ENCODE measurements at places on chromosomes 3 and 15.

DNA sequence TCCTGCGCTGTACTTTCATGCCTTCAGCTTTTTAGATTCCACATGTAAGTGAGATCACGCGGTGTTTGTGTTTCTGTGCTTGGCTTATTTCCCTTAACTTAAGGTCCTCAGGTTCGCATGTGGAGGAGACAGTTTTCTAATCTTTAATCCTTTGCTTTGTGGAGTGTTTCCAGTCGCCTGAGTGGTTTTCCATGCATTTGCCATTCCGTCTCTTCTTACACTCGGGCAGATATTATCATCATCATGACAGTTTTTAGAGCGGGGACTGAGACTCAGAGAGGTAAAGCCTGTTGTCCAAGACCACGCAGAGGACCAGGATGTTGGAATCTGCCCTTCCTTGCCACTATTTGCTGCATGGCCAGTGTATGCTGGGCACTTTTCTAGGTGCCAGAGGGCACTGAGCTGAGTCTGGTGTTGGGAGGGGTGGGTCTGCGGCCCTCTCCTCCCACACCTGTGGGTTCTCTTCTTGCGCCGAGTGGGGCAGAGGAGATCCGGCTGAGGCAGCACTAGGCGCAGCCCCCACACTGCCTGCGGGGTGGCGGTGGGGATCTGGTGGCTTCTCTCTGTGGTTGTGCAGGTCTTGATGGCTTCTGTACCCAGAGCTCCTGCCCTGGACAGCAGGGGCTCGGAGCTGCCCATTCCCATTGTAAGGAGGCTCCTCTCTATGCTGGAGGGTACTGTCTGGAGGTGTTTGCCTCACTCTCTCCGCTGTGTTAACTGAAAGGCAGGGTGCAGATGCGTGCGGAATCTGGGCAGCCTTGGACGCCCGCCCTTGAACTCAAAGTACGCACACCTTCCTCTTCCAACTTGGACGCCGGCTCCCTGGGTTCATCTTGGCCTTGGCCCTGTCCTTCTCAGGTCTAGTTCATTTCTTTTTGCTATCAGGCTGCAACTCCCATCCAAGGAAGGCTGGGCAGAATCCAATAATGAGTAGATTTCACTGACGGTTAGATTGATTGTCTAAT, 156.0 kb upstream of the RGMA start:
- DNase-seq: no peak

DNA sequence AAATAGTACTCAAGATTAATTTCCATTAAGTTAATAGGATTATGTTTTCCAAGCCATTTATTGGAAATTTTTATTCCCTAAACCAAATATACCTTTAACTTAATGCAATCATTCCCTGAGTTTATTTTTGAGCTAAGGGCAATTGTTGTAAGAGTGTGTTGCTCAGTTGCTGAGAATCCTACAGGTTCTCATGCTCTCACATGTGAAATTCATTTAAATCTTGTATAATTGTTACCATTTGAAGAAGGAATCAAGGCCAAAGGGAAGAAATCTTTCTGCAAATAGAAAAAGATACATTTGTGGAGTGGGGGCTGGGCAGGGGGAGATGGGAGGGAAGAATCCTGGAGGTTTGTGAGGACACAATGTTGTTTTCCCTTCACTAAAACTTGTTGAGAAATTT, 202.7 kb upstream of the STRIT1 start:
- no peak for DNase-seq

GRCh38 chr15:81000144-81000623, 539 bp upstream of the TLNRD1 start:
- DNase-seq: peak; percentile 32

DNA sequence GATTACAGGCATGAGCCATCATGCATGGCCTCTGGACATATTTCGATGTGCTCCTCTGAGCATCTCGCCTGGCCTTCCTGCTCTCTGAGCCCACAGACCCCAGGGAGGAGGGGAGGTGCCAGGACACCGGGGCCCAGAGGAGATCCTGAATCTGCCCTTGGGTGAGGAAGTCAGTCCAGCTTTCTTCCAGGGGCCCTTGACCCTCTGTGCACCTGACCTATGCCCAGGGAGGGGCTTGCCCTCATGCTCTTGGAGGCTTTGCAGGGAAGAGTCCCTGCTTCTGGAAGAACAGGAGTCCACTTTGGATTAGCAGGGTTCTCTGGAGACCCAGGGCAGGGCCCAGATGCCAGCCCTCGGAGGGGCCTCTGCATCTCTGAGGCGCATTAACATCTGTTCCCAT, 1.4 kb downstream of the ACSBG1 start:
- DNase-seq: no peak

DNA sequence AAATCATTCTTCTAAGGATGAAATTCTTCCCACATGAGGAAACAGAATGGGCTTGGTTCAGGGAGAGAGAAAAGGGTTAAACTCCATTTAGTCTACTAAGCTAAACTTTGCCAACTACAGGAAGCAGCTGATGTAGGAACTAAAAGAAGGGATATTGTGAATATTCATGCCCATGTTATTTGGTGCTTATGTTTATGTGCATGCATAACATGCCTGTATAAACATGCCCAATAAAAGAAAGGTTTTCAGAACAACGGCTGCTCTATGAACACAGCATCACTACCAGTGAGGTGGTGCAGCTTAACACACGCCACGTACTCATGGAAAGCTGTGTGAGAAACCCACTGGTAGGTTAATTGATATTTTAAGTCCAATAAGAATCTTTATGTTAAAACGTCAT, 59.4 kb upstream of the VGLL4 start:
- peak; percentile 67 for DNase-seq

- DNase-seq: no peak
Measured at GRCh38 chr3:121654493-121655385, 6.0 kb downstream of the HCLS1 start.

Data from epithelial cell of esophagus (primary cell).